Posterior vena cava (tissue), 2 donors: ENCODE measurements at places on chromosomes 11 and 22. TPM values are rescaled to one million over a fixed set of nuclear protein-coding genes. Genes with fewer than 3 reads are reported as not detected.

Gene PICALM
- 371 TPM for total RNA-seq

GRCh38 chr11:62104816-62105653 is 18.8 kb upstream of the INCENP start:
- no peak for DNase-seq

GRCh38 chr11:17876827-17877226 is 136.0 kb downstream of the SERGEF start:
- no peak for DNase-seq

DNA sequence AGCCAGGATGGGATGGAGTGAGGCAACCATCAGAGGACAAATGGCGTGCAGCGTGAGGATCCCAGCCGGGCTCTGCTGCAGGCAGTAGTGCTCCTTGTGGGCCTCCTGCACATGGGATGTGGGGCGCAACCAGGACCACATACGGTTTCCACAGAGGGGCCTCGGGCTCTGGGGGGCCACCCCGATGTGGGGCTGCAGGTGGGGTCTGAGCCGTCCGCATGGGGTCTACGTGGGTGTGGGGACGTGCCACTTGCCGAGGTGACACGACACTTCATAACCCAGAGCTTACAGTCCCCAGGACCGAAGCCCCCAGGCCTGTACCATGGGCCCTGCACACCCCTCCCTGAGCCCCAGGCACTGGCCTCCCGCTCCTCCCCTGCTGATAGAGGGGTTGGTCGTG is 10.8 kb downstream of the TTLL8 start:
- DNase-seq, result peak; percentile 52

DNA sequence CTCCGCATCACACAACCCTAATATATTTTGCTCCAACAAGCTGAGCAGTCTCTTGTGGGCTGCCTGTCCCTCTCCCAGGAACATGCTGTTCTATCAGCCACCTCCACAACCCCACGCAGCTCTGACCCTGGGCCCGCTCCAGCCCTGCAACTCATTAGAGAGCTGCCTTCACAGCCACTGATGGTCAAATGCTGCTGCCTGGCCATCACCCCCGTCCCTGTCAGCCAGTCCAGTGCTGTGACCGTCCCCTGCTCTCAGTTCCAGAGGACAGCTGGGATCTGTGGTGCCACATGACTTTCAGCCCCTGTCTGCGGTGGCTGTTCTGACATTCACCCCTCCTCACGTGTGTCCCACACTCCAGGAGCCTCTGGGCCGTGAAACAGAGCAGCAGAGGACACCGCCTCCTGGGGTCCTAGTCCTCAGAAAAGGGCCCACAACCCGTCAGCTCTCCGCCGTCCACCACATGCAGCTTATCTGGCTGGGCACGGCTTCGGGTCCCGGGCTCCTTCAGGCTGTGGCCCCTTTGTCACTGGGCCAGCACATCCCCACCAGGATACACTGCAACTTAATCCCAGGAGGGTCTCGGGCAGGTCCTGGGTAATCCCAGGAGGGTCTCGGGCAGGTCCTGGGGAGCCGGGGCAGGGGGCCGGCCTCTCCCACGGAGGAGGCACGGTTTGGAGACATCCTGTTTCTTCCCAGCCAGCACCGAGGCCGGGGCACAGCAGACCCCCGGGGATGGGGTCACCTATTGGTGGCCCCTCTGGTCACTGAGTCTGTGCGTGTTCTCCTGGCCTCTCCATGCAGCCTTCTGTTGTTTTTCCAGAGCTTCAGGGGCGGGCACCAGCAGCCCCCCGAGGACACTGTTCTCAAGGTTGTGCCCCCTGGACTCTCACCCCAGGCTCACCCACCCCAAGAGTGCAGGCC is 15.1 kb downstream of the CRELD2 start:
- no peak for DNase-seq
